ENCODE measurements at places on chromosomes 4 and X.

GRCh38 chrX:35444671-35445355 lies 353.3 kb upstream of the MAGEB16 start:
- no peak for DNase-seq

- DNase-seq = peak; percentile 58
These were observed at the start of gene ARMCX1 for GRCh38 chrX:101550362-101550750. TSS of gene ARMCX1 (plus strand) at chrX:101550547. CDS start at chrX:101552931, 2,384 bp downstream.

DNA sequence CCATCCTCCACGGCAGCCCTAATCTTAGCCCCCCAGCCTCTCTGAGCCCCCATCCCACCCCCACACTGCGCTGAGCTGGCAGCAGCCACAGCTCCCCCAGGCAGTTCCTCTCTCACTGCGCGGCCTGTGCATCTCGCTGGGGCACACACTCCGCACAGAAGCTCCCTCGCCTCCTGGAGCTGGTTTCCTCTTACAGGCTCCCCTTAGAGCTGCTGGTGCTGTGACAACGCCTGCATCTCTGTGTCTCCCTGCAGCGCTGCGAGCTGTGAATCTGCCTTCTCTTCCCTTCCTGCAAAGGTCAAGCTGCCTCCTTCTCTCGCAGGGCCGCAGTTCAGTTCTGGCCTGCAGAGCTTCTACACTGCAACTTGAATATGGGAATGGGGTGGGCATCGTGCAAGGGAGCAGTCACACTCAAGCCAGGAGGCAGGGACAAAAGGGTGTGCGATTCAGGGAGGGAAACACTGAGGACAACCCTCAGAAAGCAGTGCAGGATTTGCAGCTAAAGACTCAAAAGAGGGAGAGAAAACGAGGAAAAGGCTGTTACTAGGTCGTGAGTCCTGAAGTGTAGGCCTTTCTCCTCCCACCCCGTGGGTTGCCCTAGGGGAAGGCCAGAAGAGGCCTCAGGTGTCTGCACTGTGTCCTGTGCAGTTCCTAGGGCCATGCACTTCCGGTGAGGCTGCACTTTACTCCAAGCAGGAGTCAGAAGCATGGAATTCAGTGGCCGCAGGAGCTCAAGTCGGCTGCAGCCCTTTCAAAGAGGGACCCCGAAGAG lies 87.0 kb downstream of the BCOR start:
- no peak for DNase-seq

GRCh38 chrX:96770315-96770714 lies 85.7 kb downstream of the DIAPH2 start:
- DNase-seq = peak; percentile 27

- DNase-seq = no peak
These were observed 165.4 kb upstream of the LDB2 start for GRCh38 chr4:17063888-17064287.

DNA sequence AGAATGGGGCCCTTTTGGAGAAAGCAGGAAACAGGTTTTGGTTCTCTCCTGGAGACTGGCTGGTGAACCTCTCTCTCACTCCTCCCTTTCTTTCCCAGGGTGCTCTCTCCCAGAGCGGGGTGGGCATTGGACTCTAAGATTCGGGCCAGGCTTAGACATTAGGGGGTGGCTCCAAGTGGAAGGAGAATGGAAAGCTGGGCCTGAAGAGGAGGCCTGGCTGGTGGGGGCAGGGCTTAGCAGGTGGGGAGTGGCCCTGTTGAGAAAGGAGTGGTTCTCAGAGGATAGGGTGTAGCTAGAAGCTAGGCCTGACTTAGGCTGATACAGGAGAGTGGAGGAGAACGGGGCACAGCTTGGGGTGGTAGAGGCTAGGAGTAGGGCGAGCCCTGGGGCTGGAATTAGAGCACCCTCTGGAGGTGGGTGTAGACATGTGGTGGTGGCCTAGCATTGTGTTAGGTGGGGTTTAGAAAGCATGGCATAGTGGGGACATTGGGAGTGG lies 5.7 kb downstream of the PLP2 start:
- no peak for DNase-seq

- no peak for DNase-seq
These were observed 50.0 kb downstream of the IQCM start for GRCh38 chr4:149765630-149766029.

DNA sequence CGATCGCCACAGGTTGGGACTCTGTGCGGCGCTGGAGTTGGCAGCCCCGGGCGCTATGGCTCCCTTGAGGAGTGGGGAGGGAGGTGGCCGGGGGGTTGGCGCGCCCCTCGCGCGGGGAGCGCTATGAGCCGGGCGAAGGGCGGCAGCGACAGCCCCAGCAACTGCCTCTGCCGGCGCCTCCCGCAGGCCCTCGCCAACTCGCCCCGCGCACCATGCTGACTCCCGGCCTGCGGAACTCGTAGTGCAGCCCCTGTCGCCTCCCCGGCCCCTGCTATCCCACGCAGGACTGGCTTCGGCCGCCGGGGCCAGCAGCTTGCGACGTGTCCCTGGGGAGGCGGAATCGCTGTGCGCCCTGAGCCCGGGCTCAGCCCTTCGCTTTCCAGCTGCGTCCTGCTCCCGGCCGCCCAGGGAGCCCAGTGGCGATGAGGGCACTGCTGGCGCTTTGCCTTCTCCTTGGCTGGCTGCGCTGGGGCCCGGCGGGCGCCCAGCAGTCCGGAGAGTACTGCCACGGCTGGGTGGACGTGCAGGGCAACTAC lies 415 bp downstream of the SHISA3 start:
- DNase-seq = no peak

- no peak for DNase-seq
These were observed 109.2 kb downstream of the DCTD start for GRCh38 chr4:182807767-182808548.

DNA sequence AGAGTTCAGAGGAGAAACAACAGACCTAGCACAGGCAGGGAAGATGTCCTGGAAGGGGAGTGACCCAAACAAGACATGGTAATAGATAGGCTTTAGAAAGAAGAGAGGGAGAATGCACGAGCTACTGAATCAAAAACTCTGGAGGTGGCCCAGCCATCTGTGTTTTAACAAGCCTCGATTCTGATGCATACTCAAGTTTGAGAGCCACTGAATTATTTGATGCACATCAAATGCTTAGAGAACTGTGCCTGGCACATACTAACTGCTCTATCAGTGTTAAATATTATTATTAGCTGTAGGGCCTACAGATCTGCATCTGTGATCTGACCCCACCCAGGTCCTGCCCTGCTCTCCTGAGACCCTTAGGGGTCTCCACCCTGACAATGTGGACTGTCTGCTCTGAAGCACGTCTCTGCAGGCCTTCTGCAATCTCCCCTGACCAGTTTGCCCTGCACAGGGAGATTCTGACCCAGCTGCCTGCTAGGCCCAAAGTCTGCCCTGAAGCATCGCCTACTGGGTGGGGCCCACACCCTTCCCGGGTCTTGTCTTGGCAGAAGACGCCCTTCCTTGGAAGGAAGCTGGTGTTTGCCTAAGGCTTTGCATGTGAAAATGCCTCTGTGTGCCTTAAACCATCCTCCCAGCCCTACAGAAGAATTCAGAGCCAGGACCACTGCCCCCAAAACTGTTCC lies 201.5 kb upstream of the KLF3 start:
- no peak for DNase-seq

DNA sequence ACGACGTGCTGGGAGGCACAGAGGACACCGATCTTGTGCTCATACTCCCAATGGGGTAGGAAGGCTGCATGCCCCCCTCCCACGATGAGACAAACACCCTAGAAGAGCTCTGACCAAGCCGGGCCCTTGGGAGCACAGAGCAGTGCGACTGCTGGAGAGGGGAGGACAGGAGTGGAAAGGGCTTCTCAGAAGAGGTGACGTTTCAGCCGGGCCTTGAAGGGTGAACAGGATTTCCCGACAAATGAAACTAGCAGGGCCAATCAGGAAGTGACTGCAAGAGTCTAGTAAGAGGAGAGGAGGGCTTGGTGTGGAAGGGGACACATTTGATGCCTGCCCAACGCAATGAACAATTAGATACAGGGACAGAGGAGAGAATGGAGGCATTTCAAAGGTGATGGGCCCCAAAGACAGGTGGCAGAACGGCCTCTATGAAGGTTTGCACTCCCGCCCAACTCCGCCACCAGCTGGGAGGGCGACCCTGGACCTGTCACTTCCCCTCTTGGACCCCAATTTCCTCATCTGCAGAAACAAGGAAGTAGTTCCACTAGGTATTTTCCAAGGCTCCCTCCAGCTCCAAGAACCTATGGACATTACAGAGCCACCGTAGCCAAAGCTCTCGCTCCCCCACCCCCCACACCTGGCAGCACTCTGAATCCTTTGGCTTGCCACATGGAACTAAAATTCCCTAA lies 3.9 kb downstream of the HCFC1 start:
- DNase-seq = no peak

- no peak for DNase-seq
These were observed 288.0 kb upstream of the ATOH1 start for GRCh38 chr4:93540562-93540961.

GRCh38 chr4:124633285-124633941 lies 79.1 kb downstream of the ANKRD50 start:
- no peak for DNase-seq

GRCh38 chr4:2948895-2949781 lies 14.1 kb downstream of the NOP14 start:
- DNase-seq = peak; percentile 67

DNA sequence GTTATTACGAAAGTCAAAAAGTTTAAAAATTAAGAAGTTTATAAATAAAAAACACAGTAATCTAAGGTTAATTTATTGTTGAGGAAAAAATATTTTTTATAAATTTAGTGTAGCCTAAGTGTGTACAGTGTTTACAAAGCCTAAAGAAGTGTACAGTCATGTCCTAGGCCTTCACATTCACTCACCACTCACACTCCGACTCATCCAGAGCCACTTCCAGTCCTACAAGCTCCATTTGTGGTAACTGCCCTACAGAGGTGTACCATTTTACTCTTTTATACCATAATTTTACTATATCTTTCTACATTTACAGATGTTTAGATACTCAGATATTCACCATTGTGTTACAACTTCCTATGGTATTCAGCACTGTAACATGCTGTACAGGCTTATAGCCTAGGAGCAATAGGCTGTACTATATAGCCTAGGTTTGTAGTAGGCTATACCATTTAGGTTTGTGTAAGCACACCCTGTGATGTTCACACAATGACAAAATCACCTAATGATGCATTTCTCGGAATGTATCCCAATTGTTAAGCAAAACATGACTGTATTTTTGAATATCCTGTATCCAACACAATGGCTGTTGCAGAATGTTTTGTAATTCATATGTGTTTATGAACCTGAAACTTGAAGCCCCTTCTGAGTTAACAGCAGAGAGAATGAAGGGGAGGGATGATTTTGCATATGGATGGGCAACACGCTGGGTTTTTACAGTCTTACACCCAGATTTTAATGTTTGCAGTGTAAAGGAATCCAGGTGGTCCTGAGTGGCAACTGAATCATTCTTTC lies 3.1 kb downstream of the PPBP start:
- DNase-seq = no peak

DNA sequence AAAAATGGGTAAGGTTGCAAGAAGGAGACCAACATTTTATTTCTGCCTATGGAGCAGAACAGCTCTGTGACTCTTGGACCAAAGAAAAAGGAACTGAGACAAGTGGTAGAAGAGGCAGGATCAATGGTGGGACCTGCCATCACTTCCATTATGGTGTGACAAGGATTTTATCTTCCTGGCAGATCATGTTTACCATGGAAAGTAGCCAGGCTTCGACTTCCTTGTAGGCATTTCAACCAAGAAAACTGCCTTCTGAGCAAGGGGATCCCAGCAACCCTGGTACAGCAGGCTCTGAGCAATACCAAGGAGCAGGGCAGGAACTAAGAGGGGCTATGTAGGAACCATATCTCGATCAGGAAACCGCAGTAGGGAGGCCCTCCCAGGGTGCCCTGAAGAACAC lies 317.4 kb downstream of the IQCM start:
- no peak for DNase-seq

DNA sequence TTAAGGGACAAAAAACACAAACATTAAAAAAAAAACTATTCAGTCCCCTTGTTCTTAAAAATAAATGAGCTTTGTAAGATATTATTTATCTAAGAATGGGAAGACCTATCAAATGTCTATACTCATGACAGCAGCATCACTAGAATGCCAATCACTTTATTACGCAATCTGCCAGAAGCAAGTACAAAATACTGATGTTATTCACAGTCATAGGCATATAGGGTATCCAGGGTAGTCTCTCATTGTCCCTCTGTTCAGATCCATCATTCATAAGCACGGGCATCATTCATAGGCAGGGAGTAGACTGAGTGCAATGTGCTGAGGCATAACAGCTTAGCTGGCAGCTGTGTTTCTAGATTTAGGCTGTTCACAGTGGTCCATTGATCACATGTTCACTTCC lies 109.1 kb downstream of the EPHA5 start:
- no peak for DNase-seq

- DNase-seq = no peak
These were observed 1071.8 kb downstream of the FAT4 start for GRCh38 chr4:126386512-126386911.

DNA sequence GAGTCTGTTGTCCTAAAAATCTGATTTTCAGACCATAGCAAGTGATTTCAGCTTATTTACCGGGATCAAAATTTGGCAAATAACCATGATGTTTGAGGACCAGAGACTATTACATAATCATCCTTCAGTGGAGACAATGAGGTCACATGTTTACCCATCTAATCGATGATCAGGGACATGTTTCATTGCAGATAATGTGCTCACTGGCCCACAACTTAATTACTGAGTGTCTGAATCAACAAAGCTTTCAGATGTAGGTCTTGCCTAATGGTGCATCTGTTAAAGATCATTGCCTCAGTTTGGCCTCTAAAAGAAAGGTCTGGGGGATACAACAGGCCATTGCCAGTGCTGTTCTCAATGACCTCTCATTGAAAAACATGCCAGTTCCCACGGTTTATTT lies 42.8 kb upstream of the KLHL34 start:
- no peak for DNase-seq

DNA sequence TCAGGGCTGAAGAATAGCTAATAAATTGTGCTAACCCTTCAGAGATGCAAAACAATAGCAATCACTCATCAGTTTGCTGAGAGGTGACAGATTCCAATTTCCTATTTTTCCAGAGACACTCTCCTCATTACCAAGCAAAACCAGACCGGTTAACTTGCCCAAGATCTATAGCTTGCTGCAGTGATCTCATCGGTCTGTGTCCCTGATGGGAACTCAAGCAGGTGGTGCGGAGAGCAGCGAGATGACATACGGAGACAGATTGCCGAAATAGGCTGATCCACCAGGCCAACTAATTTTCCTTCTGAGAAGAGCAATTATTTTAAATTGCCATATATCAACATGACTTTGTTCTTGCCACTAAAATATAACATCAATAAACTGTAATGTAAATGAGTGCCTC lies 10.5 kb upstream of the DCHS2 start:
- DNase-seq = no peak

DNA sequence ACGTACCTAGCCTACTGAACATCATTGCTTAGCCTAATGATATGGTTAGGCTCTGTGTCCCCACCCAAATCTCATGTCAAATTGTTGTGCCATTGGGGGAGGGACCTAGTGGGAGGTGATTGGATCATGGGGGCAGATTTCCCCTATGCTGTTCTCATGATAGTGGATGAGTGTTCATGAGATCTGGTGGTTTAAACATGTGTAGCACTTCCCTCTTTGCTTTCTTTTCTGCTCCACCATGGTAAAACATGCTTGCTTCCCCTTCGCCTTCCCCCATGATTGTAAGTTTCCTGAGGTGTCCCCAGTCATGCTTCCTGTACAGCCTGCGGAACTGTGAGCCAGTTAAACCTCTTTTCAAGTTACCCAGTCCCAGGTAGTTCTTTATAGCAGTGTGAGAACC lies 102.6 kb downstream of the RAPGEF2 start:
- DNase-seq = no peak

Measured in SK-MEL-5 (cell line).